ENCODE measurements at places on chromosomes 3 and 15.

- DNase-seq, result no peak
Observed at GRCh38 chr15:65653801-65654521, 32.2 kb downstream of the SLC24A1 start.

GRCh38 chr3:186303965-186304364, 58.1 kb downstream of the DGKG start:
- DNase-seq, result no peak

DNA sequence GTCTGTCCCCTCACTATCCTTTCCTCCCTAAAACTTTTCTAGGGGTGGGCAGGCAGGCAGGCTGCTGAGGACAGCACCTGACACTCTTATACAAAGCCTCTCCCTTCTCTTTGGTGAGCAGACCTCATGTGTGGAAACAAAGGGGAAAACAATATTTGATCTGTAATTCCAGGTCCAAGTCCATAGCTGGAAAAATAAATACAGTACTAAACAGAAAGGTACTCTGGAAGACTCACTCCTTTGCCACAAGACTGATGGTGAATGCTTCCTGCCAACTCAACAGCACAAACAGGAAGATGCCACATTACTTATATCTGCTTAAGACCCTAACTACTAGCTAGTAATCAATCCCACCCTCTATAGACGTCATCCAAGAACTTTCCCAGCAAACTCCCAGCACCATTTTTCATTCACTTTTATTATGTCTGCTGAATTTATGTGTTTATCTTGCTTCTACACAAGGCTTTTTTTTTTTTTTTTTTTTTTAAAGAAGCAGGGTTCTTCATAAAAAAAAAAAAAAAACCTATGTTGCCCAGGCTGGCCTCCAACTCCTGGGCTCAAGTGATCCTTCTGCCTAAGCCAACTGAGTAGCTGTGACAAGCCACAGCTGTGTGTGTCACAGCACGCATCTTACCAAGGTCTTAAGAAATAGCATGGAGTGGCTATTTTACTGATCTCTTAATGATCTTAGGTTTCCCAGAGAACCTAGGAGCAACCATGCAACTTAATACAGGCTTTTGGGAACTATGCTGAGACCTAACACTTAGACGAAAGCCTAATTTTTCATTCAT, 44.2 kb upstream of the CSPG5 start:
- DNase-seq, result no peak

DNA sequence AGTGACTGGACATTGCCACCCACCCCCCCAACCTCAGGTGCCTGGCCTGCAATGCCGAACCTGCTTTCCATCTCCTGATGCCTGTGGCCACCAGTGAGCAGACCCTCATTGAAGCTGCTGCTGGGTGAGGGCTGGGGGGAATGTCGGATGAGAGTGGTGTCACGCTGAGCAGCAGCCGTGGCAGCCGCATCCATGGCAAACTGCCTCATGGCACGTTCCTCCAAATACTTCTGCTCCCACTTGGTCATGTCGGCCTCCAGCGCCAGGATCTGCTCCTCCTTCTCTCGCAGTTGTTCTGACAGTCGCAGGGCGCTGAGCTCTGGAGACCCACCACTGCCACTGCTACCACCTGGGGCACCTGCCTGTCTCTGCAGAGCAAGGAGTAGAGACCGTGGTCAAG, 14.2 kb downstream of the AMOTL2 start:
- DNase-seq, result no peak

DNA sequence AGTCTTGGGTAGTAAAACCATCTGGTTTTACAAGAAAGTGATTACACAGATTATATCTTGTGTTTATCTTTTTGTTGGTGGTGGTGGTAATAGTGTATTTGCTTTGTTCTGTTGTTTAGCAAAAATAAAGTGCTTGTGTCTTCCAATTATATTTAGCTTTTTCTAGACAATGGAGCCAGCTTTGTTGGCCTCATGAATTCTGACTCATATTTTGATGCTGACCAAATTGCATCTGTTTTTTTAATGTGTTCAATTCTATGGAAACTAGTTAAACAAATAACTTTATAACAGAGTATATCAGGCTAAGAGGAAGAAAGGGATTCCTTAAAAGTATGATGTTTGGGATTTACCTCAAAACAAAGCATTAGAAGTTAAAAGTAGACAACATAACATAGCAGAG, 69.3 kb upstream of the BFSP2 start:
- DNase-seq, result no peak

All from activated CD4-positive, alpha-beta T cell treated with anti-CD3 and anti-CD28 coated beads, Interleukin-2, amount 50 U/mL, for 4 hours (primary cell).